Activated CD8-positive, alpha-beta memory T cell treated with anti-CD3 and anti-CD28 coated beads for 24 hours (primary cell): ENCODE measurements at places on chromosomes 6 and 20.

- DNase-seq = no peak
Measured at GRCh38 chr6:82144852-82145340, 102.6 kb downstream of the IBTK start.

- DNase-seq = no peak
Measured at GRCh38 chr6:1814279-1814678, 204.6 kb downstream of the FOXC1 start.

DNA sequence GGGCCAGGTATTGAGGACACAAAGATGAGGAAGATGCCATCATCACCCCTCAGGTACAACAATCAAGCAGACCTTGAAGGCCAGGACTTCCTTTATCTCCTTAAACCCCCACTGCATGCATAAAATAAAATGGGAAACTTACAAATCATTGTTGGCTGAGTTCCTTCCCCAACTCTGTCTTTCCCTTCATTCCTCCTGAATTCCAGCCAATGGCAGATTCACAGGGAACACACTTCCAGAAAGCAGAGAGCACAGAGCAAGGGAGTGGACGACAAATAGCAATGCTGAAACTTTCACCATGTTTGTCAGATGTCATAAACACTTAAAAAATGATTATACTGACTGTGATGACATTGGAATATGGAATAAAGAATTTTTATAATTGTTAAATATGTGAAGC is 37.3 kb upstream of the NXT1 start:
- DNase-seq = no peak

- DNase-seq = no peak
Measured at GRCh38 chr6:36025932-36026327, 1.5 kb upstream of the SLC26A8 start.

- no peak for DNase-seq
Measured at GRCh38 chr6:39646751-39647420, 78.3 kb downstream of the KIF6 start.

DNA sequence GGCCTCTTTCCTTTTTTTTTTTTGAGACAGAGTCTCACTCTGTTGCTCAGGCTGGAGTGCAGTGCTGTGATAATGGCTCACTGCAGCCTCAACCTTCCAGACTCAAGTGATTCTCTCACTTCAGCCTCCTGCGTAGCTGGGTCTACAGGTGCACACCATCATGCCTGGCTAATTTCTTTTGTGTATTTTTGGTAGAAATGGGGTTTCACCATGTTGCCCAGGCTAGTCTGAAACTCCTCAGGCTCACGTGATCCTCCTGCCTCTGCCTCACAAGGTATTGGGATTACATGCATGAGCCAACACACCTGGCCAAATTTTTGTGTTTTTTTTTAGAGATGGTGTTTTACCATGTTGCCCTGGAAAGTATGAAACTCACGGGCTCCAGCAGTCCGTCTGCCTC is 29.3 kb downstream of the SRC start:
- DNase-seq = no peak

- no peak for DNase-seq
Measured at GRCh38 chr20:62572980-62573379, 69.3 kb upstream of the SLCO4A1 start.

DNA sequence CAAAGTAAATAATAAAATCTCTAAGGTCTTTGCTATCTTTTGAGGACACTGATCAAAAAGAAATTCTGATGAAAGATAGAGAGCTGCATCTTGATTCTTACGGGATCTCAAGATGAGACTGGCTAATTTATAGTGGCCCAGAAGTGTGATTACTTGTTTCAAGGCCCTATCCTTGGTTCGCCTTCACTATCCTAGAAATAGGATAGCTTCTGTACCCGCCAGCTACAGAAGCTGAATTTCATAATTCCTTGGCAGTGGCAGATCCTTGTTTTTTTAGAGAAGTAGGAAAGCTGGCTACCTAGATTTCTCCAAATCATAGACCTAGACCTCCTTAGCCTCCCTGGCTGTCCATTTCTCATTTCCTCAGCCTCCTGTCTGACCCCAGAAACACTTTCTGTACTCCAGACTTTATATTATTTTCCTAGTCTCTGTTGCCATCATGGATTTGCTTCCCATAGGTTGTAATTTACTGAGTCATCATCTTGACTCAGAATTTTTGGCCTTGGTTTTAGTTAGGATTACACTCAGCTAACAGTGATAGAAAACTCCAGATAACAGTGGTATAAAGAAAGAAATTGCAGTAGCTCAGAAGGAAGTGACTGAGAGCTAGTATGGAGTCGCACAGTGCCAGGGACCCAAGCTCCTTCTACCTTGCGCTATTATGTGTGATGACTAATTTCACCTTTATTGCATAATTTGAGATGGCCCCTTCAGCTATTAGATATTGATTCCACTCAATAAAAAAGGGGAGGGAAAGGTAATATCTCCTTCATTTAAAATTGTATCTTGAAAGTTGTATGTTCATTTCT is 27.7 kb downstream of the PHF3 start:
- no peak for DNase-seq

- DNase-seq = no peak
Measured at GRCh38 chr6:24207413-24207812, 81.4 kb downstream of the NRSN1 start.

- no peak for DNase-seq
Measured at GRCh38 chr6:145272246-145272645, 463.1 kb downstream of the EPM2A start.

GRCh38 chr6:82555801-82556200 is 192.2 kb downstream of the TPBG start:
- no peak for DNase-seq

GRCh38 chr6:16374461-16375200 is 136.2 kb downstream of the GMPR start:
- no peak for DNase-seq

- DNase-seq = no peak
Measured at GRCh38 chr6:116877743-116878142, 701 bp downstream of the RFX6 start.

- no peak for DNase-seq
Measured at GRCh38 chr6:139545206-139546105, 171.0 kb upstream of the CITED2 start.

- no peak for DNase-seq
Measured at GRCh38 chr20:3738111-3739053, 5.9 kb downstream of the HSPA12B start.

GRCh38 chr6:148518511-148519156 is 176.0 kb downstream of the SASH1 start:
- DNase-seq = no peak

- no peak for DNase-seq
Measured at GRCh38 chr6:143732536-143732935, 54.8 kb downstream of the PHACTR2 start.

DNA sequence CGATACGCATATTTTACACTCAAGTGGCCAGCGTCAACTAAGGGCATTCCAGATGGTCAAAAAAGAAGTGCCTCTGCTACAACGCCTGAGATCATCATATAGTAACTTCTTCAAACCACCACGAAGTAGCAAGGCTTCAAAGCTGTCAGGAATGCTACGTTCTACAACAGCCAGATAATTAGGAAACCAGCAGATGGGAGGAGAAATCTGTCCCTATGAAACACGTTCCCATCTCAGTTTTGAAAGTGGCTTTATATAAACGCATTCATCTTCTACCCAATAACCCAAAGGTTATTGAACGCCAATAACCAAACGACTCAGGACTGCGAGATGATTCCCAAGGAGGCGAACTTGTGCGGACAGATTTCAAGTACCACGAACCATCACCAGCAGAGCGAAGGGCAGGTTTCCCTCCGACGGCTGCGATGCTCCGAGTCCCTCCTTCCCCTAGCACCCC is 1.2 kb downstream of the ABHD12 start:
- DNase-seq = no peak

- peak; percentile 66 for DNase-seq
Measured at GRCh38 chr20:32585586-32586127, 524 bp upstream of the NOL4L start.

- DNase-seq = peak; percentile 73
Measured at GRCh38 chr6:106097411-106098231, 11.5 kb downstream of the PRDM1 start.

DNA sequence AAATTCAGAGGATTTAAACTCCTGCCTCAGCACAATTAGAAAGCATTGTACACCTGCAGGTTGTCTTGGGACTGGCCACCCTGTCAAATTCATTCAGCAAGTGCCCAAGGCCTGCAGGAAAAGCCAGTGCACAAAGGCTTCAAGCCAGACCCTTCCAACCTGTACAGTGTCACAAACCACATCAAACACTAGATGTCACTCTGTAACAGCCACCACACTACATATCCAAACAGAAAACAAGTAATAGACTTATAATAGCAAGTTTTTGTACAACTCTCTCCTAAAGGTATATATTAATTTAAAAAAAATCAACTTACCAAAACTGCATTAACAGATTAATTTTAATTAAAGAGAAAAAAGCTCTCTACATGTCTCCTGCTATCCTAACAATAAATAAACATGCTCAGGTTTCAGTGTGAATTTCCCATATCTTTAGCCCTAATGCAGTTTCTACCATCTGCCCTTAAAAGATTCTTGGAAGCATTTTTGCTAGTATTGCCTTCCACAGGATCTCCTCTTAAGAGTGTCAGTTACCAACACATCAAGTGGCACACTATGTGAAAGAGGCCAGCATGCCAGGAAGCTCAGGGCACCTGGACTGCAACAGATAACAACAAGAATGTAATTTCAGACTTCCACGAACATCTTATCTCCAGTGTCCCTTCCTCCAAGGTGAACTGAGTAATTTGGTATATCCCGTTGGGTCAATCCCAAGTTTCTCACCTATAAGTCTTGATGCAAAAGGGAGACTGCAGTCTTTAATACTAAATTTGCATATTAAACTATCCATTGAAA is 47.5 kb downstream of the RALGAPA2 start:
- no peak for DNase-seq

DNA sequence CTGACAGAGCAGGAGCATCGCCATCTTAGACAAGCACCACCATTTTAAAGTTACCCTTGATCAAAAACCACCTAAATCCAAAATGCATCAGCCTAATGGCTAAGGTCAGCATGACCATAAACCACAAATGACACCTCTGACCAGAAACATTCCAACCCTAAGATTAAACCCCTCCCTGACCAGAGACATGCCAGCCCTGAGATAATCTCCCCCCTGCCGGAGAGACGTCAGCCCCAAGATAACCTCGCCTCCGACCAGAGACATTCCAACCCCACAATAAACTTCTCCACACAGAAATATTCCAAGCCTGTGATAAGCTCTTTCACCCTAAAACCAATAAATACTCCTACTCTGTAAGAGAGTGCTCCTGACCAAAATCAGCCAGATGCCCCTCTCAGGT is 53.5 kb downstream of the PXDC1 start:
- no peak for DNase-seq

DNA sequence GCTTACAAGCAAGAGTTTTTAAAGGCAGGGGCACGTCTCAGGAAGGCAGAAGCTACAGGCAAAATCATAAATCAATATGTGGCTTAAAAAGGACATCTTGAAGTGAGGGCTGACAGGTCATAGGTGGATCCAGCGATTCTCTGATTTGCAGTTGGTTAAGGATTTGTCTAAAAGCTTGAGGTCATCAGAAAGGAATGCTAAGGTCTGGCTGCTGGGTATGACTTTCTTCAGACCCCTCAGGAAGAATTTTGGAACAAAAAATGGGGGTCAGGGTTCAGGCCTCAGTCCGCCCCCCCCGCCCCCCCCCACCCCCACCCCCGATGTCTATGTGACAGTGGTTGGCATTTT is 261.9 kb downstream of the CDH4 start:
- DNase-seq = no peak

DNA sequence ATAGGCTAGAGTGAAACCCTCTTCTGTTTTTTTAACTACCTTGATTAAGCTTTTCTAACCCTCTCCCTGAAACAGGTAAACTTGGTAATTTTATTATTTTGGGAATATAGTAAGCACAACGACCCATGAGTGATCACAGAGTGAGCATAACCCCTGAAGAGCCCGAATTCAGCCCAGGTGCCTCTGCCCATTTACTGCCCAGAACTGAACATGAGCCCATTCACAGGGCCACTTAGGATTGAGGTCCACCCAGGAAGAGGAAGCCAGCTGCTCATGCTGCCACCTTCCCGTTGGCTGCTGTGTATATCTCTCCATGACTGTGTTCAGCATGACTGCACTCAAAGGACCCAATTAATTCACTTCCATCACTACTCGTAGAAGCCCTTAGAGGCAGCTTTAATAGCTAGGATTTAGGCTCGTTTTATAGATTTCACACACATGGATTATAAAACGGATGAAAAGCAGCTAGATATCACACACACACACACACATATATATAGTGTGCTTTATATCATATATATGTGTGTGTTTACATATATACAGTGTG is 8.3 kb upstream of the PDE10A start:
- no peak for DNase-seq

- DNase-seq = no peak
Measured at GRCh38 chr20:36149469-36149868, 5.1 kb upstream of the EPB41L1 start.

GRCh38 chr6:125968493-125968892 is 11.9 kb downstream of the HINT3 start:
- DNase-seq = no peak

GRCh38 chr6:33163540-33163939 is 28.7 kb downstream of the COL11A2 start:
- no peak for DNase-seq

DNA sequence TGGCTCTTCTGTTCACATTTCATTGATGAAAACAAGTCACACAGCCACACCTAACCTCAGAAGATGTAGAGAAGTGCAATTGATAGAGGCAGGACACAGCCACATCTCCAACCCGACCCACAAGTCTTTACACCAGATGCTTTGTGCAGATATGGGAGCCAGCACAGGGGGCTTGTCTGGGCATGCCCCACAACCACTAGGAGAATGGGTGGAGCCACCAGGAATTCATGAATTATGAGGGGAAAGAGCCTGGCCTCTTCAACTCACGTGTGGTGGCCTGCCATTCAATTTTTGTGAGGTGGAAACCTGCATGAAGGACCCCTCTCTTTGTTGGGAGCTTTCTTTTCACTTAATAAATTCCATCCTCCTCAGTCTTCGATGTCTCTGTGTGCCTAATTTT is 79.1 kb downstream of the OGFRL1 start:
- no peak for DNase-seq

GRCh38 chr20:669573-669972 is 6.0 kb downstream of the SCRT2 start:
- DNase-seq = no peak

DNA sequence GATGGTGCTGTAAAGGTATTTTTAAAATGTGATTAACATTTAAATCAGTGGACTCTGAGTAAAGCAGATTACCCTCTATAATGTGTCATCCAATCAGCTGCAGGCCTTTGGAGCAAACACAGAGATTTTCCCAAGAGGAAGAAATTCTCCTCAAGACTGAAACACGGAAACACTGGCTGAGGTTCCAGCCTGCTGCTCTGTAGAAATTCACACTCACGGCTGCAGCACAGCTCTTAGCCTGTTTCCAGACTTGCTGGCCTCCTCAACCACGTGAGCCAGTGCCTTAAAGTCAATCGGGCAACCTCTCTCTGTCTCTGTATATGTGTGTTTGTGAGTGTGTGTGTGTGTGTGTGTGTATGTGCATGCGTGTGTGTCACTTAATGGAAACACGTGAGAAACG is 41.1 kb downstream of the PDE10A start:
- no peak for DNase-seq

DNA sequence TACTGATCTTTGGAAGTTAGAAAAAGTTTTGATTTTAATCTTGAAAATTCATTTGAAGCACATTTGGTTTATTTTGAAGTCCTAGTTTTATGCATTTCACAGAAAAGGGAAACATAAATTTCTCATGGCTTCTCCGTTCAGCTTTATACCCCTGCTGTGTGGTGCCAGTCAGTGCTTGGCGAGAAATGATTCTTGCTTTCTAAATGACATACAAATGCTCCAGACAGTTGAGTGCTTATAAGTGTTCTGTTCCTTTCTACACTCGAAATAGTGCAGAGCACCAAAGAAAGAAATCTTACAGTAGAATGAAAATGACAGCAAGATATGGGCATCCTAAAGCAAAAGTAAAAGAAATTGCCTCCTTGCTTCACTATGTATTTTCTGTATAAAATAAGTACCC is 9.0 kb upstream of the ZNF292 start:
- DNase-seq = no peak
